Naive B cell (primary cell): ENCODE measurements at places on chromosomes 3 and 15.

GRCh38 chr15:40796041-40796440 is 10.8 kb upstream of the ZFYVE19 start:
- DNase-seq = no peak

DNA sequence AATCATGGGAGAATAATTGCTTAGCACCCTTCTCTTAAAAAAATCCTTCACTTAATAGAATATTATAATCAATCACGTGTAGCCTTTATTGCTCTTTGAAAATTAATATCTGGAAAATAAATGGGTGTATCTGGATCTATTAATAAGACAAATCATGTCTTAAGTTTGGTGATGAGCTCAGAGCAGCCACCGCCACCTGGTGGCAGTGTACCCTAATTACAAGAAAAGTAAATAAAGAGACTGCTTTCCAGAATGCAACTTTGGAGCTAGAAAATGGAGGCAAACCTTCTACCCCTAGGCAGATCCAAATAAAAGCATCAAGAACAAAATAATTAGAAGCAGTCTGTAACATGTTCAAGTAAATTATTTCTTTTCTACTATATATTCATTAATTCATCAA is 43.5 kb downstream of the EPHB1 start:
- no peak for DNase-seq

DNA sequence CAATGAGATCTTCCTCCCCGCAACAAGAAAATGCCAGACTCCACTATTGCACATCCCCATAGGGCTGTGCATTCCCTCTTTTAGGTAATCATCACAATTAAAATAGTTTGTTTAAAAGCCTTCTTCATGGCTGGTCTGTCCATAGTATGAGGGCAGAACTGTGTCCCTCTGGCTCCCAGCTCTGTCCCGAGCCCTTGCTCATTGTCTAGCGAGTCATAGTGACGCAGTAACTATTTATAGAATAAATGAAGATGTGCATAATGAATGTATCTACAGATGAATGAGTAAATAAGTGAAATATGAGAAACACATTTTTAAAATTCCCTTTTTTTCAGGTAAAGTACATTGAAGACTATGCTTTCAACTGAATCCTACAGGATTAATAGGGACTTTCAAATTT is 128.4 kb upstream of the TMC3 start:
- no peak for DNase-seq

GRCh38 chr3:100368441-100368840 is 32.4 kb downstream of the TOMM70 start:
- no peak for DNase-seq

DNA sequence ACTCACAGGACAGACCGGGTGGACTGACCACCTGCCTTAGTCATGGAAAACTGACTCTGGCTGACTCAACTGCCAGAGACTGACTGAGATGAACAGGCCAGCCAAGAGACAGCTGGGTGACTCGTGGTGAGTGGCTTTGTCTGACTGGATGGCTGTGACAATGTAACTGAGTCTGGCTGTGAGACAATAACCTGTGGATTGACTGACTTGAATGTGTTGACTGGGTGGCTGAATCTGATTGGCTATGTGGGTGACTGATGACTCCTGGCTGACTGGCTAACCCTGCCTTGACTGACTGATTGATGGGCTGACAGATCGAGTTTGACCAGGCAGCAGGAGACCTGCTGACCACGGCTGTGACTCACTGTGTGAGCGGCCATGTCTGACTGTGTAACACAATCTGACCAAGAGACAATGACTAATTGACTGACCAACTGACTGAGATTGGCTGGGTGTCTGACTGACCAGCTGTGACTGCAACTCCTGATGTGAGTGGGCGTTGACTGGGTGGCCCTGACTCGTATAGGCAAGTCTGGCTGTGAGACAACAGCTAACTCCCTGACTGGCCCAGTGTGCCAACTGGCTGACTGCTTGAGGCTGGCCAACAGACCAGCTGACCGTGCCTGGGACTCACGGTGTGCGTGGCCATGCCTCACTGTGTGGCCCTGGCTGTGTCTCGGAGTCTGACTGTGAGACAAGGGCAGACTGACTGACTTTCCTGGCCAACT is 509.1 kb downstream of the SHQ1 start:
- DNase-seq = no peak

- DNase-seq = no peak
Observed at GRCh38 chr15:97874139-97874538, 86.4 kb upstream of the ARRDC4 start.

DNA sequence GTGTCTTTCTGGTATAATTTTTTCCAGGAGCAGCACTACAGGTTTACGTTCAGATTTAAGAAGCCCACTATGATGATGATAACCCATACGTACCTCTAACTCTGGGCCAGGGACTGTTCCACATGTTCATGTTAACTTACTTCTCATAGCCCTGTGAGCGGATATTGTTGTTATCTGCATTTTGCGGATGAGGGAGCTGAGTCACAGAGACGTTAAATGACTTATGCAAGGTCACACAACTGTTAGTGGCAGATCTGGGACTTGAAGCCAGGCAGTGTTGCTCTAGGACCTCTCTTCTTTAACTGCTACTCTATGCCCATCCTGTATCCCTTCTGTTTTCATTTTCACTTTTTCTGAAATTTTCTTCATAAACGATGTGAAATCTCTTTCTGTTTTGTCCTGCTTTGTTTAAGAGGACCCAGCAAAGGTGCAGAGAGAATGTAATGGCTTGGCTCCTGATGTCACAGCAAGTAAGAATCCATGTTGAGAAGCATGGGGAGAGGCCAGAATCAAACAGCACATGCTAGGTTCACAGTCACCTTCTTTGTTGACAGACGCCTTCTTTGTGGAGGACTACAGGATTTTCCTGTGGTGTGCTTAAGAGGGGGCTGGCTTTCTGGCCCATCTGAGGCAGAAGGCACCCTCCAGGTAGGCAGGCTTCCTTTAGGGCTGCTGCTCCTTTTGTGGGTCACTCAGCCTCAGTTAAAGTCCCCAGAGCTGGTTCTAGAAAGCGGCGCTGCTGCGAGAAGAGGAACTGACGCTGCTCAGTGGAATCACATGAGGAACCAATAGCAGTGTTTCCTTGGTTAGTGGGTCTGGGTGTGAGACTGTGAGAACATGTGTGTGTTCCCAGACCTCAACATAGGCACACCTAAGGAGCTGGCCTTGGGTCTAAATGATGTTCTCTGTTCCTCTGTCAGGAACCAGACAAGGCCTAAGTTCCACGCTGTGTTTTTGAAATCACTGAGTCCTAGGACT is 121.6 kb downstream of the TMEM108 start:
- DNase-seq = no peak
